ENCODE measurements at places on chromosomes 6 and 20.

- DNase-seq, result no peak
Measured at GRCh38 chr20:1308702-1309095, 20.2 kb downstream of the SDCBP2 start.

GRCh38 chr20:32522776-32523612 is 62.1 kb downstream of the NOL4L start:
- no peak for DNase-seq

DNA sequence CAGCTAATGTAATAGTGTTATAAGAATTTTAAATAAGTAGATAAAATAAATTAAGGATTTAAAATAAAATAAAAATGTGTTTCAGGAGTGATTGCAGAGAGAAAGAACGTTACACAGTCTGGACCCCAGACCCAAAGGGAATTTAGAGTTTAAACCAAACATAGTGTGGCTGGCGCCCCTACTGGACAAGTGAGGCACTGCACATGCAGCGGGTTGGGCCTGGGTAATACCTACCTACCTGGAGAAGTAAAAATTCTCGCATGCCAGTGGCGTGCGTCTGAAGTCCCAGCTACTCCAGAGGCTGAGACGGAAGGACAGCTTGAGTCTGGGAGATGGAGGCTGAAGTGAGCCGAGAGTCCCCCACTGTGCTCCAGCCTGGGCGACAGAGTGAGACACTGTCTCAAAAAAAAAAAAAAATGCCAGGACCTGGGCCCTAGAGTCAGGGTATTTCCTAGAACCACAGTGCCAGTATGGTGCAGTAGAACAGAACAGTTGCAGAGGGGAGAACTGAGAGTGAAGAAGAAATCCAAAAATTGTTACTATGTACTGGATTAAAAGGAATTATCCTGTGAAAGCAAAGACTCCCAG is 71.4 kb upstream of the TCF21 start:
- DNase-seq, result no peak

- no peak for DNase-seq
Measured at GRCh38 chr6:10778230-10778629, 30.6 kb downstream of the TMEM14B start.

- no peak for DNase-seq
Measured at GRCh38 chr6:166906376-166907044, 49.8 kb downstream of the RNASET2 start.

GRCh38 chr20:25495189-25495824 is 87.8 kb downstream of the GINS1 start:
- no peak for DNase-seq

GRCh38 chr6:14274546-14275492 is 157.2 kb downstream of the CD83 start:
- DNase-seq, result no peak

DNA sequence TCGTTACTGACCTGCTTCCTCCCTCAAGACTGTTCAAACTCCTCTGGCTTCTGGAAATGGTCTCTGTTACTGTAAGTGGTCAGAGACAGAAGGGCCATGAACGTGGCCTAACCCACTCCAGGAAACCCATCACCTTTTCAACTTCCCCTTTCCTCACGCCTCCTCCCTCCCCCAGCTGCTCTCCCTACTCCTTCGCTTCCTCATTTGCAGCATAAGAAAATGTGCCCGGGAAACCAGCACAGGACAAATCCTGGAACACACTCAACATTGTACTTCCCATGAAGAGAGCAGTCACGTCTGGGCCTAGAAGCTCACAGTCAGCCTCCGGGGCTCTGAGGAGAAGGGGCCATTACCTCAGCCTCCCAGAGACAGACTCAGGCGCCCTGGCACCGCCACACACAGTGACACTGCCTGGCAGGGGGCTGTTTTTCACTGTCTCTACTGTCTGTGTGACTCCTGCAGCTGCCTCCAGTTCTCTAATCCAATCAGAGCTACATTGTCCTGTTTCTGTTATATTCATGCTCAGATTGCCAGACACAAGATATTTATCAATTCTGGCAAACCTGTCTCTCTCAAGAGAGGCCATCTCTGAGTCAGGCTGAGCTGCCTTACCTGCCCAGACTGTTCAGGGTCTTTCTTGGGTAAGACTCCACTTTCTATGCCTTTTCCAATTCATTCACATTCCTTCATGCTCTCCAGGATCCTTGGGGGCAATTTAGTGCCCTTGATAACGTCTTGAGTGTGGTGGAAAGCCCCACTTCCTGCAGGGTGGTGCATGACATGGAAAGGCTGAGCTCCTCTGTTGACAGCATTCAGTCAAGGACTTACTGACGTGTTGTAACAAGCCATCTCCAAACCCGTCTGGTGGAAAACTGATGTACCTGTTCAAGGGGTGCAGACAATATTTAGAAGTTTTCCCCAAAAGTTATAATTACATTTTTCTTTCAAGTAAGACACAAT is 242.2 kb downstream of the HIVEP2 start:
- DNase-seq, result no peak

DNA sequence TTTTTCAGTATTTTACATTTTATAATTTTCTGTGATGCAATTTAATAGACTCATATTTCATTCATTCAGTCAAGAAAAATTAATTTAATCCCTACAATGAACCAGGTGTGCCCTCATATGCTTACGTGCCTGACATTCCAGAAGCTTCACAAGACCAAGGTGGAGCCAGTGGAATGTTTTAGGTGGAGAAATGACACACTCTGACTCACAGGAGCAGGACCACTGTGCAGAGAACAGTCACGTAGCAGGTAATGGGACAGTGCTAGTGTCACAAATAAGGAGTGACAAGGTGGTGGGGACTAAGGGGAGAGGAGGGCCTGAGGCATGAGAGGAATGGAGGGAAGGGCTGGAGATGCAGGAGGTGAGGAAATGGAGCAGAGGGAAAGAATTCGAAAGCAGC is 37.0 kb upstream of the HLA-G start:
- no peak for DNase-seq

DNA sequence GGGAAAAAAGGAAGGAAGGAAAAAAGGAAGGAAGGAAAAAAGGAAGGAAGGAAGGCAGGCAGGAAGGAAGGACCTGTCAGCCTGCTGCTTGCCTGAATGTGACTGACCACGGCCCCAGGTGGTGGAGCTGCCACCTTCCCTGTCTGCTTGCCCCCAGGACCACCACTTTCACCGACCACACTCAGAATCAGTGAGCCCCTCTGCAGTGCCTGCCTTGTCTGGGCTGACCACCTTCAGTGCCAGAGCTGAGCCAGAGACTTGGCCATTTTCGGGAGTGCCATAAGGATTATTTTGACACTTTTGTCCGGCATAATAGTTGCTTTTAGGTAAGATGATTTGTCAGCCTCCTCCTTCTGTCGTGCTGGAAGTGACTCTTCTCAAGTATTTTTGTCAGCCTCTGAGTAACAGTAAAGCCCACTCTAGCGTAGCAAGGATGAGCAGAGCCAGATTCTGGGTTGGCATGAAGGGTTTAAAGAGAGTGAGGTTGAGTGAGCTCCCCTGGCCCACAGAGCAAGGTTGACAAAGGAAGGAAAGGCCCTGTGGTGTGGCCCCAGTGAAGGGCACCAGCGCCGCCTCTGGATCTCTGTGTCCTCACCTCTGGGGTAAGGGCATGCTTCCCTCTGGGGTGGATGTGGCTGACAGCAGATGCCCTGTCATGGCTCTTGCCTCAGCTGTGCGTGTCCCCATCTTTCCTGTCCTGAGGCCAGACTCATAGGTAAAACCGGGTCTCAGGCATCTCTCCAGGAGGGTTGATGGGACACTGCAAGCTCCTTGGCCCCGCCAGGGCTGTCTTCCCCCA is 214.7 kb upstream of the FOXQ1 start:
- no peak for DNase-seq

- DNase-seq, result no peak
Measured at GRCh38 chr20:17768271-17768670, 68.5 kb downstream of the BANF2 start.

GRCh38 chr20:44394702-44395460 is 39.4 kb downstream of the HNF4A start:
- no peak for DNase-seq

DNA sequence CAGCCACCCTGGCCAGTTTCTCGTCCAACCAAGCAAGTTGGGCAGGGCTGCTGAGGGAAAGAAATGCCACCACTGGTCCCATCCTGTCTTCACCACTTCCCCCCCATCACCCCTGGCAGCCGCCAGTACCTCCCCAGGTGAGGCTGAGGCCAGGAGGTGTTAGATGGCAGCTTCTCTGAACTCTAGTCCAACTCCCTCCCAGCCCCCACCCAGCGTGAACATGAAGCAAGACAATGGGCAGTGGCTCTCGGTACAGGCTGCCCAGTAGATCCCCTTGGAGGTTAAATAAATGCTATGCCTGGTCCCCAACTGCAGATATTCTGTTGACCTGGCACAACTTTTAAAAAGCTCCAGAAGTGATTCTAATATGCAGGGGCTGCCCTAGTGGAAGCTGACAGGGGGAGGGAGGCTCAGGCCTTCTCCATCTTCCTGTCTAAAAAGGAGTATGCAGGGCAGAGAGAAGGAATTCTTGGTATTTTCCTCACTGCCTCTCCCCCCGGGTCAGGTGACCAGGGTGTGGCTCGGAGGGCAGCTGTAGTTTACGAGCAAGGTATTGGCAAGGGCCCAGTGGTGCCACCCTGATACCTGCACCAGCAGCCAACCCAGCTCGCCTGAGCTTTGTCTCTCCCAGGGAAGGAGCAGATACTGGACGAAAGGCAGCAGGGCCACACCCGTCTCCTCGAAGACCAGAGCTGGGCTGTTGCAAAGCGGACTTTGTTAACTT is 25.7 kb downstream of the KCNK5 start:
- DNase-seq, result no peak

DNA sequence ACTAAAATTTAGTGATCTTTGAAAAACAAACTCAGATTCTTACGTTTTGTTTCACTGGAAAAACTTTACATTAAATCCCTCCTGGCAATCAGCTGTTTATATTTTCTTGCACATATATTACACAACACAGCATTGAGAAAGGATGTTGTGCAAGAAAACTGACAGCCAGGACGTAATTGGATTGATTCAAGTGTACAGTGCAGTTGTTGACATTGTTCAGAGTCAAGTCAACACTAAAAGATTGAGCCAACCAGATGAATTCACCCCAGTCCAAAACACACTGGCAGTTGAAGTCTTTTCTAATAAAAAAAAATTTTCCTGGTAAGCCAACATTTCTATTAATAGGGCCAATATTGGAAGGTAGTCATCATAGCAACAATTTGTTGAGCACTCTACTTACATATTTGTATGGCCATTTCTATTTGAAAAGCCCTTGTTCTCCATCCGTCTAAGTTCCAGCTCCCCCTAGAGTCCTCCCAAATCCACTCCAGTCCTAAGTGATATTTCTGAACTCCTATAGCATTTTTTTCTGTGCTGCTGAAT is 20.9 kb upstream of the VNN1 start:
- DNase-seq, result no peak

DNA sequence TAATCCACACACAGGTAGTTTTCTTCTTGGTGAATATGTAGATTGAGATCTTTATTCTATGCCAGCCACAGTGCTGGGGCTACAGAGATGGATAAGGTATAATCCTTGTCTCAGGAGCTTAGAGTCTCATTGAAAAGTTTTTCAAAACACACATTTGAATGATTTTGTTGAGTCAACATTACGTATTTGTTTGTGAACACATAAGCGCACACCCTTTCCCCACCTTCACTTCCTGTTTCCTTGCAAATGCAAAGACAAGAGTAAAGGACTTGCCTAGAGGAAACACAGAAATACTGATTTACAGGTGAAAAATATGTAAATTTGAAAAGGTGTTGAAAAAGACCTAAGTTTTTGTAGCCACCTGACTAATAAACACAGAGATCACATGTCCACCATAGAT is 27.8 kb downstream of the VAPB start:
- no peak for DNase-seq

DNA sequence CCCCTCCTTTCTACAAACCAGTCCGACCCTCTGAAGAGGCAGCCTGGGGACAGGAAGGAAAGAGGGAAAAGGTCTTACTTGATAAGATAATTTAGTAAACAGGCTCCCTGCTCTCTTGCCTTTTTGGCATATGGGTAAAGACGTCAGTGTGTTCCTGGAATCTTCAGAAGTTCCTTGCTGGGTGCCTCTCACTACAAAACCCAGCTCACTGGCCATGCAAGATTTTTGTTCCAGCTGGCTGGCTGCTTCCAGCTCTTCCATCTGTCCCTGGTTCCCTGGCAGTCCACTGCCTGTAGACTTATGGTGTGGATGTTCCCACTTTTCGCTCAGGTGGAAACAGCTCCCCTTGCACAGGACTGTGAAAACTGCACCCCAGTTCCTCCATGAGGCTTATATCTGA is 57.4 kb downstream of the MOCS1 start:
- DNase-seq, result no peak

DNA sequence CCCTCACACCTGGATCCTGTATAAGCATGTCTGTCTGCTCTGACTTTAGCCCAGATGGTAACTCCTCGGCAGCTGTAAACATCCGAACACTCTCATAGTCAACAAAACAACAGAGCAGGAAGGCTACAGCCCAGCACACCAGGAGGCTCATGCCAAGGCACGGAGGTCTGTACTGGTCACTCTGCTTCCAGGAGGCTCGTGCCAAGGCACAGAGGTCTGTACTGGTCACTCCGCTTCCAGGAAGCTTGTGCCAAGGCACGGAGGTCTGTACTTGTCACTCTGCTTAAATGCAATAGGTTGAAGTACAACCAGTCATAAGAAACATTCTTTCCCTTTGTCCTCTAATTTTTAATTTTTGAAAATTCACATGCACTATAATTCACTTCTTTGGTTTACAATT is 190.1 kb upstream of the CDH4 start:
- DNase-seq, result no peak

- no peak for DNase-seq
Measured at GRCh38 chr6:121497970-121498375, 62.5 kb downstream of the GJA1 start.

DNA sequence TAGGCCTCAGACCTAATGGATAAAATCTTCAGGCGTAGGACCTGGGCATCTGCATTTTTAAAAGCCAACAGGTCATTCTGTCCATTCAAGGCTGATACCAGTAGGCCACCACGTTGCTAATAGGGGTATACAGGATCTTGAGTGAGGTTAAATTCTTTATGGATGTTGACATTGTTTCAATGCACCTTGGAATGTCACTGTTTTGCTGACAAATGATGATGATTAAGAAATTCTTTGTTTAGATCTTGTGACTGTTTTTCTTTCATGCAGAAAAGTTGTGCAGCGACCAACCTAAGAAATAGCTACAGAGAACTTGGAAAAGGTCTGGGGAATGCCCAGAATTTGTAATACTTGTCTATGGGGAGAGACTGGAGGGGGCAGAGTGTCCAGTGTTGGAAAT is 101.1 kb upstream of the CLDN20 start:
- DNase-seq, result no peak

GRCh38 chr6:70705772-70706171 is 38.1 kb downstream of the SMAP1 start:
- DNase-seq, result no peak

DNA sequence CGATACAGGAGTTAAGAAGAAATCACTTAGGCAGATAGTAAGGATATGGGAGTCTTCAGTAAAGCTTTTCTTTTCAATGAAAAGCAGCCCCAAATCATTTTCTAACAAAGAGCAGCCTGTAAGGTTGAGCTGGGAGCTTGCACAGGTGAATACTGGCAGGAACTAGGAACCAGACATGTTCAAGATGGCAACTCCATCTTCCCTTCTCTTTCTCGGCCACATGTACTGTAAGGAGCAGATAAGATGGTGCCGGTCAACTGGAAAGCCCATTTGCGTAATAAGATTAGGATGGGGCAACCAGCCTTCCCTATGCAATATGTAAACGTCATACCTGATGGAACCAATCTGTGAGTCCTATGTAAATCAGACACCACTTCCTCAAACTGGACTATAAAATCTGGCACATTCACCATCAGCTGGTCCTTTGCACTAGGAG is 46.2 kb upstream of the RNGTT start:
- DNase-seq, result no peak

- no peak for DNase-seq
Measured at GRCh38 chr20:6407163-6407562, 284.3 kb upstream of the FERMT1 start.

GRCh38 chr6:39361657-39362486 is 39.4 kb upstream of the KCNK16 start:
- no peak for DNase-seq
